B cell (primary cell): ENCODE measurements at places on chromosomes 11 and 22. TPM values are rescaled to one million over a fixed set of nuclear protein-coding genes. Genes with fewer than 3 reads are reported as not detected.

GRCh38 chr11:11217929-11218628 is 135.0 kb downstream of the CSNK2A3 start:
- H3K36me3 ChIP-seq: no peaks in the 10 kb centered on the region
- peaks cover 3% of the 10 kb centered on the region for H3K27me3 ChIP-seq
- no peak overlapping the region for H3K4me3 ChIP-seq
- no peaks in the 10 kb centered on the region for H3K4me1 ChIP-seq
- no peak for DNase-seq
- no peak overlapping the region for H3K27ac ChIP-seq

GRCh38 chr11:84144531-84144930 is 858.4 kb upstream of the CCDC90B start:
- no peaks in the 10 kb centered on the region for H3K36me3 ChIP-seq
- no peak for DNase-seq
- H3K27ac ChIP-seq: no peak overlapping the region
- H3K27me3 ChIP-seq: no peaks in the 10 kb centered on the region
- H3K4me3 ChIP-seq: no peak overlapping the region
- no peaks in the 10 kb centered on the region for H3K4me1 ChIP-seq

- H3K36me3 ChIP-seq: no peaks in the 10 kb centered on the region
- H3K4me3 ChIP-seq: no peak overlapping the region
- peaks cover 7% of the 10 kb centered on the region for H3K4me1 ChIP-seq
- no peak overlapping the region for H3K27ac ChIP-seq
- no peaks in the 10 kb centered on the region for H3K27me3 ChIP-seq
- DNase-seq: no peak
Measured at GRCh38 chr11:68386331-68386978, 74.1 kb downstream of the LRP5 start.

- H3K27me3 ChIP-seq: no peaks in the 10 kb centered on the region
- no peak for DNase-seq
- H3K4me1 ChIP-seq: no peaks in the 10 kb centered on the region
- no peak overlapping the region for H3K4me3 ChIP-seq
Measured at GRCh38 chr11:19380375-19380774, 139.6 kb upstream of the E2F8 start.

GRCh38 chr11:17552392-17553248 is 5.6 kb downstream of the OTOG start:
- H3K36me3 ChIP-seq: no peaks in the 10 kb centered on the region
- DNase-seq: no peak
- H3K27ac ChIP-seq: no peak overlapping the region
- H3K27me3 ChIP-seq: peaks cover 4% of the 10 kb centered on the region
- H3K4me3 ChIP-seq: no peak overlapping the region

DNA sequence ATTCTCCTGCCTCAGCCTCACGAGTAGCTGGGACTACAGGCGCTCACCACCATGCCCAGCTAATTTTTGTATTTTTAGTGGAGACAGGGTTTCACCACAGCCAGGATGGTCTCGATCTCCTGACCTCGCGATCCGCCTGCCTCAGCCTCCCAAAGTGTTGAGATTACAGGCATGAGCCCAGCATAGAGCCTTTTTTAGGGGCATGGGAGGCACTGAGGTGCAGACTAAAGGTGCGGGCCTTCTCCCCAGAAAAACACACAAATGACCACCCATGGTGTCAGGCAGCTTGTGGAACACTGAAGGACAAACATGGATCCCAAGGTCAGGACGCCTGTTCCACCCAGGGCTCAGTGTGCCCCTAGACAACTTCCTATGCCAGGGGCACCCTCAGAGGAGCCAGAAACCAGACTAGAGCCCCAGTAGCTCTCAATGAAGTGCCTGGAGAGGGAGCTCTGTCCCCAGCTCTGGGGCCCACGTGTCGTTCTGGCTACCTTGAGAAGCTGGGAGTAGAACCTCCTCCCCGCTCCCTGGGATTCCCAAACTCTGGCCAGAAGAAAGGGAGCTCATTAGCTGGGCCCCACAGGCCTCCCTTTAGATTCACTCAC is 21.2 kb upstream of the CD5 start:
- H3K27ac ChIP-seq: no peak overlapping the region
- no peak overlapping the region for H3K4me3 ChIP-seq
- H3K27me3 ChIP-seq: no peaks in the 10 kb centered on the region
- H3K36me3 ChIP-seq: no peaks in the 10 kb centered on the region
- DNase-seq: no peak

DNA sequence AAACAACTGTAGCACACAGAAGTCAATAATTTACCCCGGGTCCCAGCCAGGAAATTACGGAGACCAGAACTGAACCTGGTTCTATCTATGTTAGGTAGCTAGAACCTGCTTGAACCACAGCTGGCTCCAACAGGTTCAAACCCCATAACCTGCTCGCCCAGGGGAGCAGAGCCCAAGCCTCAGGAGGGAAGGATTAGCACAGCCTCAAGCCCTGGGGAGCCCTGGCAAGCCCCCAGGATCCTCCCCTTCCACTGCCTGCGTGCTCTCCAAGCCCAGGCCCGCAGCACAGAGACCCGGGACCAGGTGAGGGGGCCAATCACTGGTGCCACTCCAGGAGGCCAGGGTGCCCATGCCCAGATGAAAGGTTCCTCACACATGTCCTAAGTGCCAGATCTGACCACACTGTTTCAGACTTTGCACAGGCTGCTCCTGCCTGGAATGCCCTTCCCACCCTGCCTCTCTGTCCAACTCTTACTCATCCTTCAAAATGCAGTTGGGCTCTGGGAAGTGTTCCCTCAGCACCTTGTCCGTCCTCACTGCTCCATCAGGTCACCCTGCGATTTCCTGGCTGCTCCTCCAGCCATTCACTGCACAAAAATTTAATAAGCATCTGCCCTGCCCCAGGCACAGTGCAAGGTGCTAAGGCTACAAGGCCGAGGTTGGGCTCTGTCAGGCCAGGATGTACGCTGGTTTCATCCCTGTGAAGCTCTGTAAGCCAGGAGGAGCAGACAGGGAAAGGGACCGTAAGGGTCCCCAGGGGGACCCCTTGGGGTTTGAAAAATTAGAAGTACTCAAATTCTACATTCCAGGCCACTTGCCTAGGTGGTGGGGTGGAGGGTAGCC is 32.2 kb downstream of the ARRB1 start:
- no peak overlapping the region for H3K4me3 ChIP-seq
- no peaks in the 10 kb centered on the region for H3K36me3 ChIP-seq
- no peaks in the 10 kb centered on the region for H3K27me3 ChIP-seq
- no peaks in the 10 kb centered on the region for H3K4me1 ChIP-seq
- no peak for DNase-seq
- no peak overlapping the region for H3K27ac ChIP-seq

- H3K36me3 ChIP-seq: no peaks in the 10 kb centered on the region
- peaks cover 24% of the 10 kb centered on the region for H3K4me1 ChIP-seq
- no peak for DNase-seq
Measured at GRCh38 chr11:69703768-69704507, at the start of gene FGF19. Gene FGF19 (minus strand): TSS chr11:69704022. CDS start chr11:69703876, 146 bp downstream.

- H3K4me3 ChIP-seq: no peak overlapping the region
- H3K27me3 ChIP-seq: no peaks in the 10 kb centered on the region
- no peaks in the 10 kb centered on the region for H3K36me3 ChIP-seq
Measured at GRCh38 chr11:125315079-125315740, 150.7 kb downstream of the PKNOX2 start.

DNA sequence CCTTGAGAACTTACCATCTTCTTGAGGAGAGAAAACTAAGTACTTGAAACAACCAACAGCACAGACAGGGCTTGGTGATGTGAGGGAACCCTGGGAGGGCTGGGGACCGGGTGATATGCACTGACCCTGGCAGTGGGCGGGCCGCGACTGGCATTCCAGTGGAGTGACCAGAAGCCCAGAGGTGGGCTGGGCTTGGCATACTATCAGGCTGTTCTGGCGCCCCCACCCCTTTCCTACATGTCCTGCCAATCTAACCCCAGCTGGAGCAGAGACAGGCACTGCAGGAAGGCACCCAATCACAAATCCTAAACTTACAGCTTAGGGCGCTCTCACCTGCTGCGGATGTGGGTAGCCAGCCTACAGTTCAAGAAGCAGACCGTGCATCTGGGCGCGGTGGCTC is 54.0 kb upstream of the GCAT start:
- no peaks in the 10 kb centered on the region for H3K4me1 ChIP-seq
- H3K27ac ChIP-seq: no peak overlapping the region
- H3K27me3 ChIP-seq: no peaks in the 10 kb centered on the region
- DNase-seq: no peak

DNA sequence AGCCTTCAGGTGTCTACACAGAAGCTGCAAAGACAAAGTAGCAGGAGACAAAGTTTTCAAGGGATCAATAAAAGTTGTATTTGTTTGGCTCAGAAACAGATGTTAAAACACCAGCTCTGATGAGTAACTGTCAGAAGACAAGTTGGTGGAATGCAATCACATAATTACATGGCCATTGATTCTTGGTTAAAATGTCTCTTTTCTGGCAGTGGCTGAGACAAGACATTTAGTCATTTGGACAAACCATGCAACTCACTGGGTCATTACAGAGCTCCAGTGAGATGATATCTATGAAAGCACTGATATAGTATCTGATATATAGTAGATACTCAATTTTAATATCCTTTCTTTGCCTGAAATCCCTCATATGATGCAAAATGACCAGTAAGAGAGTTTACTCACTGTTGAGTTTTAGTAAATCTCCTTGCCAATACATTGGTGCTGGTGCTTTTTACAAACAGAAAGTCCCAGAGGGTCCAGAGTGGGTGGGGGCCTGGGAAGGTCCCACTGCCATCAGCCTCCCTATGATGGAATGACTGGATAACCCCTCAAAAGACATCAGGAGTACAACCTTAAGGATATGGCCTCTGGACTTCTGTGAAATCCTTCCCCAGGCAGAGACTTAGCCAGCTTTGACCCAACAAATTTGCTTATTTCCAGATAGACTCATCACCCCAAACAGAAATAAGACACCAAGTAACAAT is 95.0 kb downstream of the SLC1A2 start:
- no peaks in the 10 kb centered on the region for H3K27me3 ChIP-seq
- no peaks in the 10 kb centered on the region for H3K36me3 ChIP-seq
- no peak for DNase-seq
- H3K4me3 ChIP-seq: no peak overlapping the region

DNA sequence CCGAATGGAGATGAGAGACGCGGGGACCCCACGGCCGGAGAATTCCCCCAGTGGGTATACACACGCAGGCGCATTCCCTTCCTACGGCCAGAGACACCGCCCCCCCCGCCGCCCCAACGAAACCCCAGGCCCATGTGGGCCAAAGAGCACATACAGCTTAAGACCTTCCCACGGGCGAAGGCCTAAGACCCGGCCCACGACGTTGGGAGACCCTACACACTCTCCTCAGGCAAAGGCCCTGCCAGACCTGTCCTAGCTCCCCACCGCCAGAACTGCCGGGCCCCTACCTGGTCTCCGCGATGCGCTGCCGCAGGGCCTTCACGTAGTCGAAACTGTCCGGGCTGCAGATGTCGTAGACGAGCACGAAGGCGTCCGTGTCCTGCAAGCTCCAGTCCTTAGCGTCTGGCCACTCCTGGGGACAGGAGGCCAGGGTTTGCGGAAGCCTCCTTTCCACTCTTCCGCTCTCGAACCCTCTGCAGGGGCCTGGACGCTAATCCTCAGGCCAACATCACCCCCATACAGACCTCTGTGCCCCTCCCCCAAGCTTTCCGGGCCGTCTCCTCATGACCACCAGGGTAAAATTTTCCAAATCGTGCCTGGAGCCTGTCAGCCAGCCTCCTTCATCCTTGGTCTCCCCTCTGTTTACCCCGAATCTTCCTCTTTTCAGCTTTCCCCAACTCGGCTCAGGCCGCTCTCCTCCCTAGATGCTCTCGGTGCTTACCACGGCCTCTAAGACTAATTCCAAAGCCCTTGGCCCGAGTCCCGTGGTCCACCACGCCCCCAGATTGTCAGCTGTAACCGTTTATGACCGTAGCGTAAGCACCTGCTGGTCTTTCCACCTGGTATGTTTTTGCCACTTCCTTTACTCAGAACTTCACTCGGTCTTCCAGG is 1.7 kb downstream of the RASL10A start:
- H3K4me3 ChIP-seq: no peak overlapping the region
- H3K27ac ChIP-seq: no peak overlapping the region
- H3K27me3 ChIP-seq: peaks cover 13% of the 10 kb centered on the region
- DNase-seq: no peak

GRCh38 chr11:42225664-42226063 is 766.2 kb upstream of the LRRC4C start:
- H3K4me1 ChIP-seq: no peaks in the 10 kb centered on the region
- H3K27me3 ChIP-seq: no peaks in the 10 kb centered on the region
- H3K4me3 ChIP-seq: no peak overlapping the region
- H3K27ac ChIP-seq: no peak overlapping the region

DNA sequence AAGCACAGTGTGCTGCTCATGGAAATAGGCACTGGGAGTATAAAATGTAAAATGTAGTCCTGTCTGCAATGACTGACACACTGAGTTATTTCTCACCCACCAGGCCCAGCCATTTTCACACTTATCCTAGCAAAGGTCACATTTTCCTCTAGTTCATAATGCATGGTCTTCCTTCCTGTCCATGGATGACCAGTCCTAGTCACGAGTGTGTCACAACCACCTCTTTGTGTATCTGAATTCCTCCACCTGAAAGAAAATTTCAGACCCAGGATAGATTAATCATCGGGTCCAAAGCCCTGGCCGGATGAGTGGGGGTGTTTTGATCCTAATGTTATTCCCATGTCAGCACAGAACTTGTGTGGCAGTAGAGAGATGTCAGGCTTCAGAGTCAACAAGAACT is at the start of gene MRGPRX4:
MRGPRX4 (plus strand) TSS at position 172 of the 400 bp plus-strand sequence. CDS start 420 bp downstream, outside the sequence.
- H3K4me1 ChIP-seq: no peaks in the 10 kb centered on the region
- H3K36me3 ChIP-seq: no peaks in the 10 kb centered on the region
- DNase-seq: no peak
- H3K27ac ChIP-seq: no peak within 1 kb of the TSS
- H3K4me3 ChIP-seq: no peak within 1 kb of the TSS

DNA sequence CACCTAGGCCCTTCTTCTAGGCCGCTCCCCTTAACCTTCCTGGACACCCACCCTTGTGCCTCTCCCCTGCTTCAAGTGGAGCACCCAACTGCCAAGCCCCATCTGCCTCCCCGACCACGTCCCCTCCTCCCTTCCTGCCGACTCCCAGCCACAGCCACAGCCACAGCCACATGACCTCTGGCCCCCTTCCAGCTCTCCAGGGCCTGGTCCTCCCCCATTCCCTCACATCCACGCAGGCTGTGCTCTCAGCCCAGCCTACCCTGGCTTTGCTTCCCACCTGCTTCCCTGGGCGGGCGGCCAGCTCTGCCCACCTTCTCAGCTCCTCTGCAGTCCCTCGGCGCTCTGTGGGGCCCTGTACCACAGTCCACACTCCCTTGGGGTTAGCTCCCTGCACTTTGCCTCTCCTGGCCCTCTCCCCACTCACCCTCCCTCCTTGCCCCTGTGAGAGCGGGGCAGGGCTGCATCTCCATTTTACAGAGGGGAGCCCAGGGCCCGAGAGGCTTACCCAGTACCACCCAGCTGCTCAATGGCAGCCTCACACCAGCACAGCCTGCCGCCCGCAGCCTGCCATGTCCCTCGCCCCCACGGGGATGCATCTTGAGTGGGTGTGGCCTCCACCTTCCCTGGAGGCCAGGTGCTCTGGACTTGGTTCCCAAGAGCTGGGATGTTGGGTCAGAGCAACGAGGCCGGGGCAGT is 20.3 kb downstream of the PARVG start:
- H3K36me3 ChIP-seq: no peaks in the 10 kb centered on the region
- no peak for DNase-seq
- H3K27ac ChIP-seq: no peak overlapping the region
- no peak overlapping the region for H3K4me3 ChIP-seq
- peaks cover 20% of the 10 kb centered on the region for H3K4me1 ChIP-seq
- H3K27me3 ChIP-seq: no peaks in the 10 kb centered on the region

Gene KDM4E
- not detected in 2 replicates for total RNA-seq

Gene CYP2D6
- 3.9 TPM in 2 replicates for total RNA-seq

Gene CHST1
- total RNA-seq: not detected in 2 replicates

Gene PIWIL4
- total RNA-seq: 0.67 and 1.00 TPM in 2 replicates

Gene DYNC2H1
- total RNA-seq: 7.1 and 7.8 TPM in 2 replicates

Gene MYEOV
- not detected in 2 replicates for total RNA-seq

Gene GGTLC2
- not detected in 2 replicates for total RNA-seq
